NCI-H226 (cell line): ENCODE measurements at places on chromosomes 1 and 21.

DNA sequence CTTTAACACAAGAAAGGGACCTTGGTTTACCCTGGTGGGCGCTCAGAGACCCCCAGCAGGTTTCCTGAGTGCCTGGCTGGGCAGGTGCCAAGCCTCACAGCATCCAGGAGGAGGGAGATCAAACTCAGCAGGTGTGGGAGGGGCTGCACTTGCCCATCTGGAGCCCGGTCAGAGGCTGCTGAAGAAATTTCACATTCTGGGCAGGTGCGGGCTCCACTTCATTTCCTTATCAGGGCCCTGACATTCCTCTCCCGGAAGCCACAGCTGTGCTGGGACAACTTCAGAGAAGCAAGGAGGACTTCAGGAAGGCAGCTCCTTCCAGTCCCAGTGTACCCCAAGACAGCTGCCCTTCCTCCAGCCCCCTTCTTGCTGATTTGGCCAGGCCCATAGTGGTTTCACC is 82.9 kb downstream of the ITPKB start:
- no peak for DNase-seq

DNA sequence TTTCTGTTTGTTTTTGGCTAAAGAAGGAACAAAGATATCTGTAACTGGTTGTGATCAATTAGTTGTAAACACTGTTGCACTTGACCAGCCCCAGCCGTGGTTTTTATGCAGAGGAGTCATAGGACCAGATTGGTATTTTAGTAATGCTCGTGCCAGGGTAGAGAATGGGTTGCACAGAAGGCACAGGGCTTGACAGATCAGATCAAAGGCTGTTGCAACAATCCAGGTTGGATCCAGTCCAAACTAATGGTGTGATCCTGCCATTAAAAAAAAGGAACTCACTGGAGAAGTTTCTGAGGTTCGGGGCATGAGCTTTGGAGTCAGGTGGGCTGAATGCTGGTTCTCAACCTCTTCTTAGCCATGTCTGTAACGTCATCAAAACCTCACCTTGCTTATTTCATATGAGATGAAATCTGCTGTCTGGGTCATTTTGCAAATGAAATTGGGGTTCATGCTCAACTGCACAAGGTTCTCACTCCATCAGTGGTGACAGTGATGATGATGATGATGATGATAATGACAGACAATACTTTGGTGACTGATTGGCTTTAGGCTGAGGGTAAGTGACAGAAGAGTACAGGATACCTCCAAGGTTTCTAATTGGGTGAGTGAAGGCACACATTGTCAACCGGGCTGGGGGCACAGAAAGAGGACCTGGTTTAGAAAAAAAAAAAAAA is 43.1 kb downstream of the ZNF281 start:
- DNase-seq, result no peak

GRCh38 chr1:168243636-168244212 is 17.9 kb downstream of the SFT2D2 start:
- no peak for DNase-seq

GRCh38 chr21:30408782-30409494 is 13.1 kb downstream of the KRTAP13-1 start:
- peak; percentile 75 for DNase-seq

GRCh38 chr1:41439234-41439633 is 45.2 kb downstream of the EDN2 start:
- DNase-seq, result no peak

DNA sequence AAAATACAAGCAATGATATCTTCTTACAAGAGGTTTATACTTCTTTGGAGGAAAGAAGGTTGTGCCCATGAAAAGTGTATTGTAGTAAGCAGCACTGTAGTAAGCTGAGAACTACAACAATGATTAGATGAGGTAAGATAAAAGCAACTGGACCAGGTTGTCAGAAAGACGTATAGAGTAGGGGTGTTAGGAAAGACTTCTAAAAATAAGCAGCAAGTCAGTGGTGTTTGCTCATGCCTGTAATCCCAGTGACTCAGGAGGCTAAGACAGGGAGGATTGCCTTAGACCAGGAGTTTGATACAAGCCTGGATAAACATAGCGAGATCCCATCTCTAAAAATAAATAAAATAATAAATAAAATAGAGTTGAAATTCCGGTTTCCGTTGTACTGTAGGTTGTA is 4.3 kb upstream of the OR10X1 start:
- no peak for DNase-seq

- no peak for DNase-seq
These were observed 28.7 kb downstream of the KHDRBS1 start for GRCh38 chr1:32042330-32042729.
